Activated naive CD4-positive, alpha-beta T cell (primary cell): ENCODE measurements at places on chromosomes 2 and 18.

GRCh38 chr18:74234326-74235171, 57.2 kb downstream of the CYB5A start:
- DNase-seq = no peak

DNA sequence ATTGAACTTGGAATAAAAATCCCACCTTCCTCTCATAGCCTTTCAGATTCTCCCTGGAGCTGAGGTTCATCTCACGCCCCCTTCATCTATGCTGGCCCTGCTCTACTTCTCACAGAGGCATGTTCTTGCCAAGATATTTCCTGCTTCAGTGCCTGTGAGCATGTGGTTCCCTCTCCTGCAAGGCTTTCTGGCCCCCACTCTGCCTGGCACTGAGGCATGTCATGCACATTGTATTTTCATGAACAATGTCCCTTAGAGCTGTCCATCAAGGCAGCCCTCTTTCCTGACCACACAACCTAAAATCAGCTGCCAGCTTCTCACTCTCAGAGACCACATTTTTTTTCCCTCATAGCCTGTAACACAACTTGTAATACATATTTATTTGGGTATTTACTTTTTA, 18.0 kb upstream of the HK2 start:
- no peak for DNase-seq

- no peak for DNase-seq
Measured at GRCh38 chr2:235638541-235639427, 144.9 kb downstream of the AGAP1 start.

DNA sequence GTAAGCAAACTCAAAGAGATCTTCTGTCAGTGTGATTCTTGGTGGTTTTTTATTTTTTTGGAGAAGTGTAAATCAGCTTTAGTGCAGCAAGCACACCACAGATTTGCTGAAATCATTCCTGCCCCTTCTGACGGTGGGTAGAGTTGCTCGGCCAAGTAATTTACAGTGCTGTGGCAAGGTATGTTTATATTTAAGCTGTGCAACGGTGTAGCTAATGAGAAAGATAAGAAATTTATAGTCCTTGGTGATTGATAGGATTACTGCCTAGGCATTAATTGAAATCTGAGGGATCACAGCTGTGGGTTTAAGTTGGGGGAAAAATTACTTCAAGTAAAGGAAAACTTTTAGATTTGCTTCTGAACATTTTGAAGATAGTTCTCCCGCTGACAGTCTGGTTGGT, 286.6 kb downstream of the AGAP1 start:
- no peak for DNase-seq

GRCh38 chr18:37393945-37394609, 171.5 kb downstream of the CELF4 start:
- no peak for DNase-seq

DNA sequence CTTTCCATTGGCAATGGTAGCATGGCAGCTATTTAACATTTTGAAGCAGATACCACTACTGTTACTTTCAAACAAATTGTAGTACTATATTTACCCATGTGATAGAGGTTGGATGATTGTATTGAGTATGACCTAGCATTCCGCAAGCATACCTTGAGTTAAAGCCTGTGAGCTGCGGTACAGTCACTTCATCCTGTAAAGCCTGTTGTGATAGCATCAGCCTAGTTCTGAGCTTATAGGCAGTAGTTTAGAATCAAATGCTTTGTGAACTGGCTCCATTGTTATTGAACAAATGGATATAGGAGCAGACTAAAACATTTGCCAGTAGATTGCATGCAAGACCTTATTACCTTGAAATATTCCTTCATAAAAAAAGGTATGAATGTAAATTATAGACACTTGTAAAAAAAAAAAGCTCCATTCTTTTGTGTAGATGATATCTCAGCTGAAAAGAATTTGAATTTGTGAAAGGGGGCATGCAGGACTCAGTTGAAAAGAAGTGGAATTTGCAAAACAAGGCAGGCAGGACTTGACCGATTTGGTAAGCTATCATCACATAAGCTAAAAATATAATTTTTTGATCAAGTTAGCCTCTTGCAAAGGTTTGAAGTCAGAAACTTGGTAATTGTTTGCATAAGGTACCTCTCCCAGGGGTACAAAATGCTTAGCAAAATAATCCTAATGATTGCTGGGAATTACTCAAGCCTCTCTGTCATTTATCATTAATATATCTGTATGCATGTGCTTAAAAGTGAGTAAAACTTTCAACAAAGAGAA, 138.5 kb upstream of the ITGA4 start:
- no peak for DNase-seq
